ENCODE measurements at places on chromosomes 13 and 19.

DNA sequence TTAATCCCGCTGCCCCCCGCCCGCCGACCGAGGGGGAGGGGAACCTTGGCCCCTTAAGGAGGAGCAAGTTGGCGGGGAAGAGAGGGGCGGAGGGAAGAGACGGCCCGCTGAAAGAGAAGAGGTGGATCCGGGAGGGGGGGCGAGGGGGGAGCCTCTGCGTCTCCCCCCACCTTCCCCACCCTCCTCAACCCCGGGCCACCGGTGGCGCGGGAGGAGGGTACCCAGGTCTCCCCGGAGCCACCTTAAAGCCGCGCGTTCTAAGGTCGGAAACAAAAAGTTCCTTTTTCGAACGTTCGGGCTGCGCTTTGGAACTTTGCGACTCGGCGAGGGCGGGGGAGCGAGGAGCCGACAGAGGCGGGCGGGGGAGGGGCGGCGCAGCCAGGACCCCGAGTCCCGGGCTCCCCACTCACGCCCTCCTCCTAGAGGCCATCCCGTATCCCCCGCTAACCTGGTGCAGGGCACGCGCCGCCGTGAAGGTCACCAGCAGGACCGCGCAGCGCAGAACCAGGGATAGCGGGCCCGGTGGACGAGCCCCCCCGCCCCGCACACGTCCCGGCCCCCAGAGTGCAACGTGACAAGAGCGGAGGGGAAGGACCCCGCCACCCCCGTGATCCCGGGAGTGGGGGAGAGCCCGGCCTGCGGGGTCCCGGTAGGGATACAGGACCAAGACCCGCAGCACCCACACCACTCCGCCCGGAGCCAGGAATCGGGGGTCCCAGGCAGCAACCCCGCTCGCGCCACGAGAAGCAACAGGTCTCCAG lies 659 bp downstream of the ERF start:
- DNase-seq = peak; percentile 81

DNA sequence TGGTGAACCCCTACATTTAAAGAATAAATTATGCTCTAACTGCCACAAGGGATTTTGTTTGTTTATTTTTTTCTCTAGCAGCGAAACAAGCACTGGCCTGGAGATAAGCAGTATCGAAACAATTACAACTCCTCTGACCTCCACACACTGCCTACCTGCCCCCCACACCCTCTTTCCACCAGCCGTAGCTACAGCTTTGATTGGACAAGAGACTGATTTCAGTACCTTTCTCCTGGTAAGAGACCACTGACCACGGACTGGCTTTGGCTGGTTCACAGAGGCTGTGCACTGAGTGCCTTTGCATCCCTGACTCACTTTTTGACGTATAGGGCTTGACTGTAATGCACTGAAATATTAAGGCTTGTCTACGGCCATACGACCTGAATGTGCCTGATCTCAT lies 7.4 kb upstream of the ZDHHC20 start:
- DNase-seq = no peak

- no peak for DNase-seq
These were observed 66.0 kb upstream of the TNFRSF19 start for GRCh38 chr13:23504180-23504579.

DNA sequence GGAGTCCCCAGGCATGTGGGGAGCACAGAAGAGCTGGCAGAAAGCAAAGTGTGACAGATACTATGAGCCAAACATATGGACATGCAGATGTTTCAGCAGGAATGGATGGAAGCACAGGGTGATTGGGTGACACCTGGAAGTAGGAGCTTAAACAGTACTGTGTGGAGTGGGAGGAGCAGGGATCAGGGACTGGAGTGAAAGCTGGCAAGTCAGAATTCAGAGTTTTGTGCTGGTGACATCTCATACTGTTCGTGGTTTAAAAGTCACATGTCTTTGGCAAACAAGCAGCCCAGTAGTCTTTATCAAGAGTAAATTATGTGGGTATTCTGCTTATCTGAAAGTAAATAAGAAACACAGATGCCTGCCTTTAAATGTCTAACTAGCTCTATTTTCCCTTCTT lies 408.2 kb downstream of the COG6 start:
- DNase-seq = no peak

DNA sequence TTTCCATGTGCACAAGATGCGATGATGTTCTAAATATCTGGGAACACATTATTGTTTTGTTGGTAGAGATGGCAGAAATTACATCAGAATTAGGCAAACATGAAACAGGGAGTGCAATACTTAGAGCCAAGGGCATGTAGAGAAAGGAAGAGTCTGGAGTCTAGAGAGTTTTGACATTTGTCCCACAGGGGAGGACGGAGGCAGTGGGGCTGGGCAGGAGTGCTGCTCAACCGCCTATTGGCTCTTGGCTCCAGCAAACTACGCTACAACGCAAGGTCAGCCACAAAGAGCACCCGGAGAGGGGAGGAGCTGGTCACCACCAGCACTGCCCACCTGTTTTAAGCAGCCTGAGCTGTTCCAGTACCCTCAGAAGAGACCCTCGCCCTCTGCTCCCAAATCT lies 108.3 kb downstream of the ABCC4 start:
- DNase-seq = no peak

- DNase-seq = no peak
These were observed 129.4 kb downstream of the SHISA2 start for GRCh38 chr13:25922376-25922775.

- no peak for DNase-seq
These were observed 1440.3 kb downstream of the PCDH9 start for GRCh38 chr13:65789815-65790214.

- DNase-seq = no peak
These were observed 127.4 kb downstream of the DCT start for GRCh38 chr13:94352057-94352456.

DNA sequence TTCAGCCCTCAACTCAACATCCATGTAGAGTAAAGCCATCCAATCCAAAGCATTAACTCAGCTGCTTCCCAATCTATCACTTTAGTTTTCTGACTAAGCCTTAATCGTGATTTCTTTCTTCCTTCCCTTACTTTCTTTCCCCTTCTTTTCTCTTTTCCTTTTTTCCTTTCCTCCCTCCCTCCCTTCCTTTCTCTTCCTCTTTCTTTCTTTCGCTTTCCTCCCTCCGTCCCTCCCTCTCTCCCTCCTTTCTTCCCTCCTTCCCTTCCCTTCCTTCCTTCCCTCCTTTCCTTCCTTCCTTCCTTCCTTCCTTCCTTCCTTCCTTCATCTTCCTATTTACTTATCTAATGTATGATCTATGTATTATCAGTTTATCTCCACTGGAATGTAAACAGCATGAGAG lies 71.2 kb downstream of the ERCC5 start:
- no peak for DNase-seq

GRCh38 chr13:71624653-71625600 lies 242.1 kb downstream of the DACH1 start:
- DNase-seq = no peak

DNA sequence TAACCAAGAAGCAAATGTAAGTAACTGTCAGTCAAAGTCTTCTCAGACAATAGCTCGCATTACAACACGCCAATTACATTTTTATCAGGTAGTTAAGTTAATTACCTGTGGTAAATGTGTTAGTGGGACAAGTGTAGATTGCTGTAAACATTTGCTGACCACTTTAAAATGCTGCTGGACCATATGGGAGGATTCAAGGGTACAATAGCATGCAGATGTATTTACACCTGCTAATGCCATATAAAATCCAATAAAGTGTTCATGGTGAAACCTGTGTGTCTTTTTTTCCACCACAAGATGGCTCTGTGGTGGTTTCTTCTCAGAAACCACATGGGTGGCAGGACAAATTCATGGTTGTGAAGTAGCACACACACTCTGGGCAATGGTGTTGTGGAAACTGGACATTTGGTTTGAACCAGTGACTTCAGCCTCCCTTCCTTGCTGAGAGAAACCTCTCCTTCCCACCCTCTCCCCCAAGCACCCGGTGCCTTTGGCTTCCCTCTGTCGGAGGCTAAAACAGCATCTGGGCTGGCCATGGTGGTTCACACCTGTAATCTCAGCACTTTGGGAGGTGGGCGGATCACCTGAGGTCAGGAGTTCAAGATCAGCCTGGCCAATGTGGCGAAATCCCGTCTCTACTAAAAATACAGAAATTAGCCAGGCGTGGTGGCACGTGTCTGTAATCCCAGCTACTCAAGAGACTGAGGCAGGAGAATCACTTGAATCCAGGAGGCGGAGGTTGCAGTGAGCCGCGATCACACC lies 18.1 kb upstream of the GTF3A start:
- no peak for DNase-seq
